ENCODE measurements at places on chromosomes 12 and 14. TPM values are rescaled to one million over a fixed set of nuclear protein-coding genes. Genes with fewer than 3 reads are reported as not detected.

The ETFBKMT gene
- 5.9 TPM for total RNA-seq

The WNT5B gene
- total RNA-seq = 96.5 TPM

The TTC6 gene
- under 0.01 TPM for total RNA-seq

The NGB gene
- total RNA-seq = not detected

The EPYC gene
- not detected for total RNA-seq

The GPD1 gene
- total RNA-seq = not detected

The PTGES3 gene
- total RNA-seq = 104 TPM

The SLC38A4 gene
- 0.25 TPM for total RNA-seq

The TPH2 gene
- under 0.01 TPM for total RNA-seq

Data from uterine smooth muscle cell (primary cell).